ENCODE measurements at places on chromosomes 6 and 20. TPM values are rescaled to one million over a fixed set of nuclear protein-coding genes. Genes with fewer than 3 reads are reported as not detected.

GPRC6A gene
- not detected for total RNA-seq

KCNQ5 gene
- total RNA-seq: 1.6 TPM

CFAP206 gene
- 0.97 TPM for total RNA-seq

THEMIS gene
- total RNA-seq: not detected

PROCR gene
- 92.8 TPM for total RNA-seq

SIRPB2 gene
- total RNA-seq: 0.97 TPM

ADGRF5 gene
- 502 TPM for total RNA-seq

SIM1 gene
- not detected for total RNA-seq

ADAM33 gene
- total RNA-seq: not detected

WASF1 gene
- 25.6 TPM for total RNA-seq

PTPRT gene
- not detected for total RNA-seq

ISM1 gene
- 1.3 TPM for total RNA-seq

GRM1 gene
- total RNA-seq: 0.05 TPM

HLA-DOB gene
- 1.2 TPM for total RNA-seq

KATNA1 gene
- total RNA-seq: 18.8 TPM

CAGE1 gene
- not detected for total RNA-seq

CPNE5 gene
- 25.7 TPM for total RNA-seq

AGPAT4 gene
- total RNA-seq: 11.4 TPM

C20orf96 gene
- total RNA-seq: 9.7 TPM

PPIL4 gene
- total RNA-seq: 27.6 TPM

BTN1A1 gene
- total RNA-seq: not detected

C20orf144 gene
- not detected for total RNA-seq

CCN2 gene
- total RNA-seq: 551 TPM

TRIM10 gene
- total RNA-seq: not detected

MCHR2 gene
- total RNA-seq: not detected

DEFB126 gene
- not detected for total RNA-seq

FGD2 gene
- total RNA-seq: not detected

IL20RA gene
- 0.48 TPM for total RNA-seq

TCP11 gene
- 0.41 TPM for total RNA-seq
